ENCODE measurements at places on chromosomes 2 and 18.
A peak's percentile ranks its signal among the peaks of the same experiment; 100 is the strongest.

GRCh38 chr18:12306752-12307700 lies 1.0 kb upstream of the TUBB6 start:
- peaks cover 49% of the 10 kb centered on the region for H3K27me3 ChIP-seq
- peak overlapping the region; percentile 84 for H3K4me3 ChIP-seq
- no peak overlapping the region for H3K27ac ChIP-seq
- peak; percentile 51 for DNase-seq

DNA sequence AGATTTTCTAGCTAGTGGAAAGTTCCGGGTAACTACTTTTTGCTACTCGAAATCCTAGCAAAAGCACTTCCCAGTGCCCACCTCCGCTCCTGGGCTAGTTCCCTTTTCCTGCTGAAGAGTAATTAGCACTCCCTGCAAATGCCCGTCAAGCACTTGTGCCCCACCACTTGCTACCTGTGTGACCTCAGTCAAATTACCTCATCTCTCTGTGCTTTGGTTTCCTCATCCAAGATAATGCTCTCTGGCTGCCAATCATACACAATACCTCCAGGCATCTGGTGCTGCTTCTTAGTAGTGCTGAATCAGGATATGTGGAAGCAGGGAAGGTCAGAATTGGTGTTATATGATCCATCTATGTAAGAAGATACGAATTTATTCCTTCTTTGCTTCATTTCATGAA lies 102.1 kb upstream of the CDCA7 start:
- no peak for DNase-seq
- H3K27me3 ChIP-seq, result no peaks in the 10 kb centered on the region
- H3K4me1 ChIP-seq, result peaks cover 44% of the 10 kb centered on the region
- no peak overlapping the region for H3K27ac ChIP-seq

DNA sequence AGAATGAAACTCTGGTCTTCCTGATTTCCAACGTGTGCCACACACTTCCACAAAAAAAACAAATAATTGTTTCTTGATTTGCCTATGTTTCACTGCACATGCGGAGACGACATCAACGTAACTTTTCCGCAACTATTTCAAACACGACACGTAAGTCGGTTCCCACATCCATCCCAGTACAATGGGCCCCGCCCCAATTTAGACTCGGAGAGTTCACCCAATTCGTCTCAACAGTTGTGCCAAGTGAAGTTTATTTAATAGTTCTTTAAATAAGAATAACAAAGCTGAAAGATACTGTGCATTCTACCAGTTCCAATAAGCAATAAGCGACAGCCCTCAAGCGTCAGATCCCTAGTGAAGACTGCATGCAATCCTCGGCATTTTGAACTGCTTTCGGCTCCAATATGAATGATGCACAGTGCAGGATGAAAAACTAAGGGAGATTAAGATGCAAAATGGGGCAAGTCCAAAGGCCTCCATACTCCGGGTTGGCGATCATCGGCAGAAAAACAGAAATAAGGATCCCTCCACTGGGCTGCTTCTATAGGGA lies 664 bp downstream of the CCT4 start:
- peak overlapping the region; percentile 100 for H3K4me3 ChIP-seq
- H3K36me3 ChIP-seq, result peaks cover 36% of the 10 kb centered on the region
- H3K27ac ChIP-seq, result peak overlapping the region; percentile 100
- H3K4me1 ChIP-seq, result peaks cover 24% of the 10 kb centered on the region
- H3K27me3 ChIP-seq, result no peaks in the 10 kb centered on the region

DNA sequence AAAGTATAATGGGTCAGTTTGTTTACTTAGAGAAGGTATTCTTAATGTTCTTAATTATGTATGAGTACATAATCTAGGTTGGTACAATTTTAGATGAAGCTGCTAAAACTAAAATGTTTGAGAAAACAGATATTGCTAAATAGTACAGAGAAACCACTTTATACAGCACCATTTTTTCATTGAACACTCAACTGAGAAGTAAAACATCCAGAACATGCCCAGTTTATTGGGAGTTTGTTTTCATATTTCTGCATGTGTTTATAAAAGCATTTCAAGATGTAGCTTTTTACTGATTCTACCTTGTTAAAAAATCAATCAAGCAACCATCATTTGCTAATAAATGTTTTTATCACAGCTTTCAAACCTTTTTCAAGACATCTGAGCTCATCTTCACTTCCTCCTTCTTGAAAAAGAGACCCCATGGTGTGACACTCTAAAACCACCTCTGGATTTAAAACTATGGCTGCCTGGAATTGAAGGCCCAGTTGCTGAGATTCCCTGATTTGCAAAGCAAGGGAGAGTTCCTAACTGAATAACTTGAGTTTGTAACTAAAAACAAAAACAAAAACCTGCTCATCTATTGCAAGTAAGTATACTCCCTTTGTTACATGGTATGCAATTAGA lies 585.9 kb downstream of the ZEB2 start:
- peaks cover 30% of the 10 kb centered on the region for H3K4me1 ChIP-seq
- H3K4me3 ChIP-seq, result no peak overlapping the region
- no peaks in the 10 kb centered on the region for H3K36me3 ChIP-seq
- H3K27me3 ChIP-seq, result peaks cover 34% of the 10 kb centered on the region

All from nephron progenitor cell (in vitro differentiated cells).